ENCODE measurements at places on chromosomes 16 and 17.

- DNase-seq: no peak
Observed at GRCh38 chr16:75570396-75571065, 4.4 kb downstream of the GABARAPL2 start.

DNA sequence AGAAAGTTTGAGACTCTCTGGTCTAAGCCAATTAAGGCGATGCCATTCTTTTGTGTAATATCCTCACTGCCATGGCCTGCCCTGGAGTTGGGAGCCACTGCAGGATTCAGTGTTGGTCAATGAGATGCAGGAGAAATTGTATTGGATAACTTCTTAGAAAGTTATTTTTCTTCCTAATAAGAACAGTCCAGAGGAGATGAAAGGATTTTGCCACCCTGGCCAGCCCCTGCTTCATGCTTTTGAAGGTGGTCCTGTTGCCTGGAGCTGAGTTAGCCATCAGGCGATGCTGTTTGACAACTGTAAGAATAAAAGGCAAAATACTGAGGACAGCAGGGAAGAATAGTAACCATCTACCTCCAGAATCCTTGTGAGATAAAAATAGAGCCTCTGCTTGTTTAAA is 35.4 kb upstream of the CNTNAP4 start:
- no peak for DNase-seq

DNA sequence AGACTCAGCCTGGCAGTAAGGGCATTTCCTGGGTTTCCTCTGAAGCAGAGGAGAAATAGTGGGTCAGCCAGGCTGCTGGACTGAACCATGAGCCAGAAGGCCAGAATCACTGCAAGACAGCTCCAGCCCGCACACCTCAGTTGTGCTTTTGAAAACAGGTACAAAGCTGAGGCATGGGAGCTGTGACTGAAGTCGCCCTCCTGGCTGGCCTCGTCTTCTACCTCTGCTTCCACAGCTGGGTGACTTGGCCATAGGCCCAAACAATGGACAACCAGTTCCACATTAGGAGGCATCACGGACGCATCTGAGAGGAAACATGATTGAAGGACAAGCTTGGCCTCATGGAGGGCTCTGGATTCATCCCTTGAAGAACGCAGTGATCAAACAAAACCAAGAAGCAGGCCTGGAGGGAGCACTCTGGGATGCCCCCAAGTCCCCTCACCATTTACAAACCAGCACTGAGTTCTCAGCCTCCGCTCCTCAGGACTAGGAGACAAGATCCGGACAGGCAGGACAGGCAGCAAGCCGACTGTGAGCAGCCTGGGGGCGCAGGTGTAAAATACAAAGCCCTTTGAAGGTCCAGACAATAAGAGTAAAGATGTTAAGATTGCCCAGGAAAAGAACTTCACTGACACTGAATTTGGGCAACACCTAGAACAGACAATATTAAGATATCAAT is 68.7 kb downstream of the N4BP1 start:
- no peak for DNase-seq

- no peak for DNase-seq
Observed at GRCh38 chr16:75329943-75330342, 78.5 kb upstream of the BCAR1 start.

DNA sequence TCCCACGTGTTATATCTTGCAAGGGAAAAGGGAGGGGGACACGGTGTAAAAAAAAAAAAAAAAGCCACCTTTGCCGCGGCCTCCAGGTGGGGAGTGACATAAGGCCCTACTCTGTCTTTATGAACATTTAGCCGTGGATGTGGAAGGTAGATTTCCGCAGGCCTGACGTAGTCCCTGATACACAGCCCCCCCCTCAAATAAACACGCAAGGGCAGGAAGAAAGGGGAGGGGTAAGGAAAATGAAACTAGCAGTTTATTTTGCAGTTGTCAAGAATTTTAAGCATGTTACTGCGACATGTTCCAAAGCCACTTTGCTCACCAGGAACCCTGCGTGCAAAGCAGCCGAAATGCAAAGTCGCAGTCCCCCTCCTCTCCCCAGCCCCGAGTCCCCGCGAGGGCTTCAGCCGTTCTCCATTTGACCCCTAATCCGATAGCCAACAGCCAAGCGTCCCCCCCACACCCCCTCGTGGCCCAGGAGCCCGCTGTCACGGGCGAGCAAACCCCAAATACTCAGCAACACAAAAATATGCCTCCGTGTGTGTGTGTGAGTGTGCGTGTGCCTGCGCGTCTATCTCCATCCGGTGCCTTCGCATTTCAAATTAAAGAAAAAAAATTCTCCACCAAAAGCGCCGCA is 1.2 kb downstream of the CBX4 start:
- DNase-seq: peak; percentile 40

DNA sequence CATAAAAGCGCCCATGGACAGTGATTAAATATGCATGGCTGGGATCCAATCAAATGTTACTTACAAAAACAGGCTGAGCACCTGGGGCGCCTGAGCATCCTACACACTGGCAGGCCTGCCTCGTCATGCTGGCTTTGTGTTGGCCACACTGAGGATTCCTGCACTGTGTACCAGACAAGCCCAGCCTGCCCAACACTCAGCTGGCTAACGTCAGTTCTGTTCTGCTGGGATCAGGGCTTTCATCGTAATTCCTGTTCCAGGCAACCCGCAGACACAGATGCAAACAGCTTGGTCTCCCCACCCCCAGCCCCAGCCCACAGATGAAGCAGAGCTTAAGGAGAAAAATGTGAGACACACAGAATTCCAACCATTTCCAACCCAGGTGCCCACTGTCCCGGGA is 30.7 kb downstream of the PIMREG start:
- no peak for DNase-seq

GRCh38 chr17:21089933-21090901 is 36.5 kb upstream of the DHRS7B start:
- no peak for DNase-seq

GRCh38 chr16:50245417-50246298 is 20.7 kb upstream of the ADCY7 start:
- DNase-seq: no peak

- DNase-seq: peak; percentile 63
Observed at GRCh38 chr16:3879887-3880564, 487 bp downstream of the CREBBP start.

- DNase-seq: no peak
Observed at GRCh38 chr17:57744195-57745170, 616 bp downstream of the CCDC182 start.

GRCh38 chr17:77792626-77793025 is 165.9 kb upstream of the TNRC6C start:
- no peak for DNase-seq

DNA sequence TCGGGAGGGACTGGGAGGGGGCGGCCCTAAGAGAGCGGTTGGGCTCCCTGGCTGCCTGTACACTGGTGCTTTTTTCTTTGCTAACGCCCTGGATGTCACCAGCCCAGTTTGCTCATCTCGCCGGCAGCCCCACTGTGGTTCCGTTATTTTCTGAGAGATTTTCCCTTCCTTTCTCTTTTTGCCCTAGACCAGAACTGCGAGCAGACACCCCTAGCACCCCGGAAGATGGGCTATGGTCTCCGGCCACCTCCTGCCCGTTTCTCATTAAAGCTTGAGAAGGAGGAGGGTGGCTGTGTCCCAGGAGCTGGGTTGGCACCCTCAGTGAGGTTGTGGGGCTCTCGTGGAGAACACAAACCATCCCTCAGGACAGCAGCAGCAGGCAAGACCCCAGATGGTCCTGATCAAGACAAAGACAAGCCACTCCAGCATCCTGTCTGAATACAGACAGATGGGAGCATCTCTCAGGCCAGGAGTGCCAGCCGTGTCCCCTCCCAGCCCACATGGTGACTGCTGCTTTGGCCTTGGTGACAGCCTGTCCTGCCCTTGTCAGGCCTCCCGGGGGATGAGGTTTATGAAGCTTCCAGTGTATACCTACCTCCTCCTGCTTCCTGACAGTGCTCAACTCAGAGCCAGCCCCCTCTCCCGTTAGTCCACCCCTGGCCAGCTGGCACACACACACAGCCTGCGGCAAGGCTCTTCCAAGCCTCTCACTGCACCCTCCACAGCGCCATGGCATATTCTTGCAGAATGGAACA is 77.2 kb downstream of the KCNJ12 start:
- no peak for DNase-seq

DNA sequence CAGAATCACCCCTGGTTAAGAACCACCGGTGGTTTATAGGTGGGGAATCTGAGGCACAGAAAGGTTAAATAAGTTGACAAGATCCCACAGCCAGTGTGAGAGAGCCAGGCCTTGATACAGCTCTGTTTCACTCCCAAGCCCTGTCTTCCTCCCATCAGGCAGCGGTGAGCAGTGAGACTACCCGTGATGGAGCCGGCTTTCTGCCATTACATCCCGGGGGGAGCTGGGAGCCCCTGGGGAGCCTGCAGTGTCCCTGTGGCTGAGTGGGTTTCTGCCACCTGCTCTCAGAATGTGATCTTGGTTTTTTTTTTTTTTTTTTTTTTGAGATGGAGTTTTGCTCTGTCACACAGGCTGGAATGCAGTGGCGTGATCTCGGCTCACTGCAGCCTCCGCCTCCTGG is 66.4 kb downstream of the ABCC1 start:
- no peak for DNase-seq

GRCh38 chr17:4945176-4945943 is 3.0 kb downstream of the PFN1 start:
- DNase-seq: no peak

GRCh38 chr17:40345161-40345993 is 19.2 kb downstream of the GJD3 start:
- DNase-seq: no peak

GRCh38 chr16:28880589-28880915 is 2.3 kb downstream of the ATP2A1 start:
- DNase-seq: no peak

- no peak for DNase-seq
Observed at GRCh38 chr16:14004729-14005315, 66.3 kb upstream of the MRTFB start.

GRCh38 chr17:773016-773415 is 9.1 kb downstream of the GLOD4 start:
- DNase-seq: no peak

- no peak for DNase-seq
Observed at GRCh38 chr17:10336393-10336792, 36.4 kb downstream of the MYH13 start.

GRCh38 chr16:50602126-50602525 is 53.9 kb downstream of the NKD1 start:
- no peak for DNase-seq

GRCh38 chr16:3490911-3491629 is 4.2 kb downstream of the C16orf90 start:
- no peak for DNase-seq

GRCh38 chr17:41653892-41654677 is 29.7 kb upstream of the KRT17 start:
- DNase-seq: no peak

GRCh38 chr16:26078716-26079355 is 387.1 kb downstream of the HS3ST4 start:
- DNase-seq: no peak

DNA sequence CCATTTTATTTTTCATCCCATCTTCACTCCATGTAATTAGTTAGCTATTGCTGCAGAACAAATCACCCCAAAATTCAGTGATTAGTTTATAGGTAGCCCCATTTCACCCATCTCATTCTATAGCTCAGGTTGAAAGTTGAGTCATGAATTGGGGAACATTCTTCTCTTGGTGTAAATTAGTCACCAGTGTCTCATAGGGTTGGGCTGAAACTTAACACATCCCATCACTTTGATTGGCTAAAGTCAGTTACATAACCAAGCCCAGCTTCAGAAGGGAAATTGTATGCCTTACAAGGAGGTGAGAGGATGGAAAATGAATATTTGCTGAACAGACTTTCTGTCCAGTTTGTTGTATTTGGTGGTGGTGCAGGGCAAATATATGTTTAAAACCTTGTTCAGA is 477.5 kb downstream of the WWOX start:
- DNase-seq: no peak

GRCh38 chr16:49462989-49463371 is 89.4 kb downstream of the C16orf78 start:
- DNase-seq: no peak

DNA sequence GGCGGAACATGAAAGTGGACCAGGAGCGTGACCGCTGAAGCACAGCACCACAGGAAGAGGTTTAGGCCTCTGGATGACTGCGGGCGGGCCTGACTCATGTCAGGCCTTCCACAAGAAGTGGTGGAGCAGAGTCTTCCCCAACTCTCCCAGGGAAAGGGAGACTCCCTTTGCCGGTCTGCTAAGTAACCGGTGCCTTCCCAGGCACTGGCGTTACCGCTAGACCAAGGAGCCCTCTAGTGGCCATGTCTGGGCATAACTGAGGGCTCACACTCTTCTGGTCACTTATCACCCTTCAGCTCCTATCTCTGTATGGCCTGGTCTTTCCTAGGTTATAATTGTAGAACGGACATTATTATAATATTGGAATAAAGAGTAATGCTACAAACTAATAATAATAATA is 1931.9 kb downstream of the TP53TG3F start:
- DNase-seq: no peak

DNA sequence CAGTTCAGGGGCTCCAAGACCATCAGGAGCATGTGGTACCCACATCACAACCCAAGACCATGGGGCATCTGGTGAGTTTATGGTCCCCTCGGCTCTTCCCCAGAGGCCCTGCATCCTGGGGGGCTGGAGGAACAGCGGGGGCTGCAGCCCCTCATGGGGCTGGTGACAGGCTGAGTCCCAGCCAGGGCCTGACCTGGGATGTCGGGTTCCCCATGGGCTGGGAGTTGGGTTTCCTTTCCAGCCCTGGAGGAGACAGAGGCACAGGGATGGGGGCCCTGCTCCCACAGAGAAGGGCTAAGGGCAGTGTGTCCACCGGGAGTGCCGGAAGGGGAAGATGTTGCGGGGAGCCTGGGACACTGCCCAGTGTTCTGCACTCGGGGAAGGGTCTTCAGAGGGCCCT is 82.4 kb downstream of the GOSR1 start:
- DNase-seq: no peak

- DNase-seq: no peak
Observed at GRCh38 chr17:31859487-31860008, 504 bp upstream of the COPRS start.

DNA sequence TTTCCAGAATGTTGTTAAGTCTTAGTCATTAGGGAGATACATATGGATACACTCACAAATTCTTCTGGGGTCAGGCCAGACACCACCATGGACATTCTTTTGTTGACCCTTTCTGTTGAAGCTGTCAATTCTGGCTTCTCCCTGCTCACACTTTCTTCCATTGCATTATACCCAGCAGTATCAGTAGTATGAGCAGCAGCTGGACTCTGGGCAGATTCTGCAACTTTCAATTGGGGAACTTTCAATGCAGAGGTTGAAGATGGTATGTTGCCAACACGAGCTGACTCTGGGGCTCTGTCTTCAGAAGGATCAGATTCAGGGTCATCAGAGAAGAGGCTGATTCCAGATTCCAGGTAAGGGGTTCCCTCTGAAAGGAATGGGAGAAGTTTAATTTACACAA is 45.8 kb downstream of the RND2 start:
- no peak for DNase-seq
